ENCODE measurements at places on chromosomes 16 and 17.

- no peak for DNase-seq
Observed at GRCh38 chr16:89925596-89926079, 2.5 kb downstream of the TUBB3 start.

DNA sequence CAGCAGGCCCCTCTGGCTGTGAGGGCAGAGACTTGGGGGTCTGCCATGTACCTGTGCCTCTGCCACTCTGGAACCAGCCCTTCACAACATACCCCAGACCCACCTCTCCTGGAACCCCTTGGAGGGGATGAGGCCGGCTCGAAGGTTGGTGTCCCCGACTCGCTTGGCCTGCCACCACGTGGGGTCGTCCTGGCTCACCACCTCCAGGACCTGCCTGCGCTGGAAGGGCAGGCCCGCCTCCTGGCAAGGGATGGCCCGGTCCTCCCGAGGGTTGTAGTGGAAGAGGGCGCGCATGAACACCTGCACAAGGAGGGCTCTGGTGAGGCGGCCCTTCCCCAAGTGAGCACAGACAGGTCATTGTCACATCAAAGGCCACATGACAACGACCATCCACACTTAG is 12.2 kb downstream of the MPP3 start:
- no peak for DNase-seq

- peak; percentile 29 for DNase-seq
Observed at GRCh38 chr16:12337871-12338655, 361.5 kb downstream of the SNX29 start.

GRCh38 chr16:65038100-65038499 is 83.8 kb downstream of the CDH11 start:
- DNase-seq = no peak

GRCh38 chr17:50848039-50848438 is 12.7 kb downstream of the WFIKKN2 start:
- DNase-seq = no peak

- DNase-seq = peak; percentile 18
Observed at GRCh38 chr16:69799611-69800031, 37.5 kb downstream of the WWP2 start.

- DNase-seq = peak; percentile 97
Observed at GRCh38 chr16:84829168-84829965, 9.6 kb downstream of the CRISPLD2 start.

DNA sequence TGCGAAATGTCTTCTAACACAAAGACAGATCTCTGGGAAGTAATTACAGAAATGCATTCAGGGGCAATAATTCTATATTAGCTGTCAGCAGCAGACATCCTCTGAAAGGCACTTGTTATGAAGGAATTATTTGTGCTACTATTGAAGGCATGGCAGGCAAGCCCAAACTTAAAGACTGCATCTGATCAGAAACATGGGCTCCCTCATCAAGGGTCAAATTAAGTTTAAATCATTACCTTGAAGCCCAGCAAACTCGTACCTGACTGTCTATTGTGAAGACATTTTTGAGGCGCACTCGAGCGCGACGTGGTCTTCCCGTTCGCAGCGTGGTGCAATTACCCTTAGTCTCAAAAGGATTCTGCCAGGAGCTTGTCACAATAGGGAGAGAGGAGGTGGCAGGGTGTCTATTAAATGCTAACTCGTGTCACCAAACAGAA is 110.6 kb downstream of the ZNF423 start:
- DNase-seq = no peak

DNA sequence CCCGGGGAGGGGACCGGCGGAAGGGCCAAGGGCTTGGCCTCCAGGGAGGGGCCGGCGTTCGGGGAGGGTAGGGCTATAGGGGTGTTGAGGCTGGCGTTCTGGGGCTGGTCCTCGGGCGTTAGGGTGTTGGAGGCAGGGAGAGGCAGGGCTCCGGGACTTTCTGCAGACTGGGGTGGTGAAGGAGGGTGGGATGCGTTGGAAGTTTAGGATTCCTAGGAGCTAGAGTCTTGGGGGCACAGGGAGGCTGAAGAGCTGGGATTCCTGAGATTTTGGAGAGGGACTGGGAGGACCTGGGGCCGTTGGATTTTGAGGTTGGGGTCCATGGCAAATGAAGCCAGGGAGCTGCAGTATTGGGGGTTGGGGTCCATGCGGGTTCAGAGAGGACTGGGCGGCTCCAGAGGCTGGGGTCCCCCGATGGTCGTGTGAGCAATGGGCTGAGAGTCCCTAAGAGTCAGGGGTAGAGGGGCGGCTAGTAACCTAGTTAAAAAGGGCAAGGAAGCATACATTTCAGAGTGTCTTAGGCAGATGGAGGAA is 740 bp downstream of the NFATC2IP start:
- DNase-seq = no peak

GRCh38 chr16:53445534-53445933 is 11.3 kb downstream of the RBL2 start:
- no peak for DNase-seq

GRCh38 chr17:6460531-6461161 is 16.4 kb downstream of the PIMREG start:
- DNase-seq = no peak

- no peak for DNase-seq
Observed at GRCh38 chr16:78950768-78951167, 649.8 kb downstream of the MAF start.

- DNase-seq = peak; percentile 75
Observed at GRCh38 chr17:58317421-58318064, 11.1 kb downstream of the TSPOAP1 start.

DNA sequence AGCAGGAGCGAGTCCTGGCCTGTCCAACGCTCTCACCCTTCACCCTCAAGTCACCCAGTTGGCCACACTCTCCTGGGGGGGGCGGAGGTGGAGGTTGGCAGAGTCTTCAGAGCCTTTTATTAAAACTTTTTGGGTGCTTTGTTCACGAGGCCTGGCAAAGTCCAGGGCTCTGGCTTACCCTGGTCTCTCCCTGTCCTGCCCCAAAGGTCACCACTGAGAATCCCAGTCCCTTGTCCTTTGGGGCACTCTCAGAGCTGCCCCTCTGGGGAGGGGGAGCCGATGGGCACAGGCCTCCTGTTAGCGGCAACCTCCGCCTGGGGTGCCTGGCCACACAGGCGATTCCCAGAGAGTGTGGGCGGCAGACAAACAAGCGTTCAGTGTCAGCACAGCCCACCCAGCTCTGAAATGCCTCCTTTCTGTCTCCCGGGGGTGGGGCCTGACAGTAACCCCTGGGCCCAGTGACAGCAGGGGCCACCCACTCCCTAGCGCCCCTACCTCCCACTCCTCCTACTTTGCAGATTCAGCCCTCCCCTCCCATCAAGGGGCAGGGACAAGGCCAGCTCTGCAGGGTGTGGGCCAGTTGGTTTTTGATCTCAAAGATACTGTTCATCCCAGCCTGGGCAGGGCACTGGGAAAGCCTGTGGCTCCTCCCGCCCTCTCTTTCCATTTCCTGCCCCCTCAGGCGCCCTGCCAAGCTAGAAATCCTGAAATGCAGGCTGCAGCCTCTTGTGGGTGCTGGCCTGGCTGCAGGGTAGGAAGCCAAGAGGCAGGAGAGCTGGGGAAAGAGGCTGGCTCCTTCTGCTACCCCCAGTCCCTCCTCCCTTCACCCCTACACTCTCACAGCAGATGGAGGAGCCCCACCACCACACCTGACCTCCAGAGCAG is 36.6 kb upstream of the EMP2 start:
- DNase-seq = peak; percentile 61

GRCh38 chr16:30947859-30948666 is 805 bp upstream of the ORAI3 start:
- DNase-seq = peak; percentile 94

DNA sequence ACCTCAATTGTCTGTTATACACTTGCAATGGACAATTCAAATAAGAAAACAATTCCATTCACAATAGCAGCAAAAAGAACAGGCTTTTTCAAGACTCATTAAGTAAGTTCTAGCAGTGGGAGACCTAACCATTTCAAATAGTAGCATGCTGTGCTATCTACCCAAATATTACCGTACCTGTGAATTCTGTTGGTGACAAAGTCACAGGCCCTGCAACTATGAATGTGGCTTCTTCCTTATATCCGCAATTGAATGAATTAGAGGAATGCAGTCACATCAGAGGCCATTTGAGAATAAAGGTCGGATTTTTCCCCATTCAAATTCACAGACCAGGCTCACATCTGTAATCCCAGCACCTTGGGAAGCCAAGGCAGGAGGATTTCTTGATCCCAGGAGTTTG is 800 bp upstream of the NME4 start:
- DNase-seq = no peak

DNA sequence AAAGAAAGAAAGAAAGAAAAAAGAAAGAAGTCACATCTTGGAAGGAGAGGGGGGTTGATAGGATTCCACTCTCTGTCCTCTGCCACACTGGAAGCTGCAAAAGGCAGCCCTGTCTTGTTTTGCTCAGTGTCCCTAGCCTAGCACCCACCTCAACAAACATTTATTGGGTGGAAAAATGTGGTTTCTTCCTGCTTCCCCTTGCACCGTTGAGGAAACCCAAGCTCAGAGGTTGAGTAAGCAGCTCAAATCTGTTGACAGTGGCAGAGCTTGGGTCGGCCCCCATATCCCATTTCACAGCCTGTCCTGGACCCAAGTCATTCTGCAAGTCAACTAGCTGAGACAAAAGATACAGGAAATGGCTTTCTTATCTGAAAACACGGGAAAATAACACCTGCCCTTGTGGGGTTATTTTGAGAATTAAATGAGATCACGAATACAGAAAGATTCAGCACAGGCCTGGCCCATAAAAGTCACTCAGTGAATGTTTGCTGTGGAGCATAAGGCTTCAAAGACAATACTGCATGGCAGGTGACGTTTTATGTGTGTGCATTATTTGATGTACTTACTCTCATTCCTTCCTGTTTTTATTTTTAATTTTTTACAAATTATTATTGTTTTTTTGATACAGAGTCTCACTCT is 63.6 kb downstream of the SCNN1B start:
- no peak for DNase-seq

DNA sequence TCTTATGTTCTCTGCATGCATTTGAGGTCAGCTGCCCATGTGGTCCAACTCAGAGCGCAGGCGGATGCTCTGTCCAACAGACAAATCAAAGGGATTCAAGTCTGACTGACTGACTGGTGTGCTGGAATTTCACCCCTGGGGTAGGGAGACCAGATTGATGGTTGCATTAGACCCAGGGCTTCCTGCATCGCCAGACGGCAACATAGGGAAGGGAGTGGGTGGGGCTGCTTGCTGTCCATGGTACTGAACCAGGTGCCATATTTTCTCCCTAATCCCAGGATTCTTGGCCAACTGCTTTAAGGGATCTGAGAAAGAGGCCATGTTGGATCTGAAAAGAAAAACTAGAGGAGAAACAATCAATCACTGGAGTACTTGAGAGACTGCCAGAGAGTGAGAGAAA is 332.0 kb downstream of the XYLT1 start:
- DNase-seq = peak; percentile 24

DNA sequence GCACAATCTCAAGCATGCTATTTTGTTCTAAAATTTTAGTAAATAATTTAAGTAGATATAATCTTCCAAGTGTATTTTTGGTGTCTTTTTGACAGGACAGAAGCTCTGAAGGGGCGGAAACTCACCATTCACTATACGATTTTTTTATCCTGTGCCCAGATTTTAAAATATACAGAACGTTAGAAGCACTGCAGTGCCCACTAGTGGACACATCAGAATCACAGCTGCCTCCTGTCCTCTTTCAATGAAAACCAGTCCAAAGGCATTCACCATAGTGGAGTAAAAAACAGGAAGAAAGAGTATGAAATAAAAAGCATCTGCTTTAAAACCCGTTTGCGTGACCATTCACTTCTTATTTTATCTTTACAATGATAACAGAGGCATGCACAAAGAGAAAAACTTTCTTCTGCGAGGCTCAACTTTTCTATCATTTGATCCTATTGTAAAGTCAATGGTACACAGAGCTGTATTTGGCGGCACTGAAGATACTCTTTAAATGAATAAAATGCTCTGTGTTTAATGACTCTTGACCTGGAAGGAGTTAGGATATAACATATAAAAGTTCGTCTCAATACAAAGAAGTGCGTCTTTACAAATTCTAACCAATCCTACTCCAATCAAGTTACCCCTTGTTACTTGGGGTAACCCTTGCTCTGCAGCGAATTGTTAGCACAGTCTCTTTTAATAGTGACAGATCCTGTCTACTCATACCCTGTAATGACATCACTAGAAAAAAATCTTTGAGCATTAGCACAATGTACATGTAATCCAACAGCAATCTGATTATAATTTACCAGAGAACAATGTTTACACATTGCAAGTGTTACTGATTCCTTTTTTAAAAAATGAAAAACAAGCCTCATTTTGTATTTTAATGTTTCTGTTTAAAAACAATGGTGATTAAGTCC is 339.8 kb upstream of the PSMD7 start:
- DNase-seq = peak; percentile 79

DNA sequence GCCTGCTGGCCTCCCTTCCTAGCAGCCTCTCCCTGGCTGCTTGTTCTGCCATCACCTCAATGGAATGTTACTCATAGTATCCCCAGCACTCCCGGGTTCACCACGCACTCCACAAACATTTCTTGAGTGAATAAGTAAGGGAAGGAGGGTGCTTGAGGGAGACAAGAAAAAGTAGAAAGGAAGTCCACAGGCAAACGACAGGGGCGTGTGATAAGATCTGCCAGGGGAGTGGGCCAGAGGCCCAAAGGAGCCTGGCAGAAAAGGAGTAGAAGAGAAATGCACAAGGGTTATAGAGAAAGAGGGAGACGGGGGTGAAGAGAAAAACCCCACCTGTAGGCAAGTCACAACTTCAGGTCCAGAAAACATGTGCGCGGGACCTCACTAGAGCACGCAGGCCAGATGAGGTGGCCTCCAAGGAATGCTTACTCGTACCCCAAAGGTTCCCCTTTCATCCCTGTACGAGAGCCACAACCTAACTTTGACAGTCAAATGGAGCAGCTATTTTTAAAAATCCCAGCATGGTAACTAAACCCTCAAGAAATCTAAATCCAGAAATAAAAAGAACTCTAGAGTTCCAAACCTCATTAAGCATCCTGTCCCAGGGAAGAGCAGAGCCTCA is 6.6 kb downstream of the ZDHHC7 start:
- DNase-seq = peak; percentile 96

GRCh38 chr16:18983565-18984434 is at the start of gene TMC7:
Gene TMC7 (plus strand): TSS chr16:18983934. CDS start chr16:18984064, 130 bp downstream.
- DNase-seq = peak; percentile 79

GRCh38 chr16:74740795-74741304 is 33.8 kb downstream of the FA2H start:
- no peak for DNase-seq

DNA sequence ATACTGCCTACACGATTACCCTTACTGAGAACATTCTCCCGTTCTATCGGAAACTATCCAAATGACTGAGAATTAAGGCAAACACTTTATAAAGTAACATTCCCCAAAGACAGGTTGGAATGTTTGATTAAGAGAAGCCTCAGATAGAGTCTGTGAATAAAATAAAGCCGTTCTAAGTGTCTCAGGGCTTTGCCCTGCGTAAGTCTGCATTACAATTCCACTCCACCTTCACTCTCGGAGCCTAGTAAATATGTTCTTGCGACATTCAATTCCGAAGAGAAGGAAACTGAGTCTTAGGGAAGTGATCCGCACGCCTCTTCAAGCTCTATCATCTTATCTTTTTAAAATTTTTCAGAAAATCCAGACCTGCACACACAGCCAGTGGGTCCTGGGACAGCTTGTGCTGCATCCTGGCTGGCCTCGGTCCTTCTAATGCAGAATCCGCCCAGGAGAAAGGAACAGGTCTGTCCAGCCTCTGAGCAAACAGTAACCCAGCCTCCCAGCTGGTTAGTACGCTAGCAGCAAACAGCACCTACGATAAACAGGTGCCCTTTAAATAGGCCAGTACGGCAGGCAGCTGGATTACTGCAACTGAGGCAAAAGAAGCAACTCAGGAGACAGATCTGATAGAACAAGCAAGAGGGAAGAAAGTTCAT is 254.1 kb upstream of the IRX3 start:
- DNase-seq = no peak

- DNase-seq = no peak
Observed at GRCh38 chr17:67245694-67246402, 852 bp upstream of the HELZ start.

- no peak for DNase-seq
Observed at GRCh38 chr17:28862561-28862960, 7.7 kb downstream of the ERAL1 start.
